ENCODE measurements at places on chromosomes 13 and 19.

DNA sequence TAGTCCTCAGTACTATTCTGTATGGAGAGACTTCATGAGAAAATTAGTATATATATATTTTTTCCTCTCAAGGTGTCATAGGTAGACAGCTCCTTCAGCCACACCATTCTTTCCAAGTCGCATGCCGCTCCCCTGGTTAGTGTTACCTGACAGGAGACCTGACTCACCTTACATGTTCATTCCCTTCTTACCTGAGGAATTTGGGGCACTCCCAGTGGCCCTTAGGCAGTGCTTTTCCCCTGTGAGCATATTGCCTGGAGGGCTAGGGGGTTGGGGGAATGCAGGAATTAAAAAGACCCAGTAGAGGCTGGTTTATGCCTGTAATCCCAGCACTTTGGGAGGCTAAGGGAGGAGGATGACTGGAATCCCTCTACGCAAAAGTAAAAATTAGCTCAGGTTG, 9.0 kb upstream of the ACTN4 start:
- DNase-seq: no peak

DNA sequence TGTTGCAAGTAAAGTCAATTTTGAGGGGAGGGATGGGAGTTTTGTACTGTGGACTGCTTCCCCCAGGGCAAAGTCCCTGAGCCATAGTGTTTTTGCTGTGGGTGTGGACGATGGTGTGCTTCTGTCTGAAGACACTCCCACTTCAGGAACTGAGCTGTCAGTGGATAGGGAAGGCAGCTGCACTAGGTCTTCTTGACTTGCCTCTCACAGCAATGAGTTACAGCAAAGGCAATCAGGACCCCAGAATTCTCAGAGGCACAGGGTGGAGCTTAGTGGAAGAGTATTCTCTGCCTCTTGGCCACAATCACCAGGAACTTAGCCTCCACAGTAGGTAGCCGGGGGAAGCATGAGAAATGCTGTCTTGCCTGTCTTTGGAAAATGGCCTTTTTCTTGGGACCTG, 1416.6 kb upstream of the MIR17HG start:
- DNase-seq: no peak

GRCh38 chr19:14361824-14362223, 19.4 kb upstream of the ADGRE5 start:
- DNase-seq: peak; percentile 38

DNA sequence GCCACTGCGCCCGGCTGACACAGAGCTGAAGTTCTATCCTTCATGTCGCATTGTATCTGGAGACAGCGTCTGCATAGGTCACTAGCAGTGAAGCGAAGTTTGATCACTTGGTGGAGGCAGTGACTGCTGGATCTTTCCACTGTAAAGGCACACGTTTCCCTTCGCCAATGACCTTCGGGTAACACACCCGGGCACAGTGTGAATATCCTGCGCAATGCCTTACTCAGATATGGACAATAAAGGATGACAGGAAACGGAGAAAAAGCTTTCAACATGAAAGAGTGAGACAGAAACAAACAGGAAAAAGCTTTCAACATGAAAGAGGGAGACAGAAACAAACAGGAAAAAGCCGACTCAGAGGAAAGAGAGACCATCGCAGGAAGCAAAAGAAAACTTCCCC, 17.1 kb downstream of the ARL11 start:
- DNase-seq: no peak

DNA sequence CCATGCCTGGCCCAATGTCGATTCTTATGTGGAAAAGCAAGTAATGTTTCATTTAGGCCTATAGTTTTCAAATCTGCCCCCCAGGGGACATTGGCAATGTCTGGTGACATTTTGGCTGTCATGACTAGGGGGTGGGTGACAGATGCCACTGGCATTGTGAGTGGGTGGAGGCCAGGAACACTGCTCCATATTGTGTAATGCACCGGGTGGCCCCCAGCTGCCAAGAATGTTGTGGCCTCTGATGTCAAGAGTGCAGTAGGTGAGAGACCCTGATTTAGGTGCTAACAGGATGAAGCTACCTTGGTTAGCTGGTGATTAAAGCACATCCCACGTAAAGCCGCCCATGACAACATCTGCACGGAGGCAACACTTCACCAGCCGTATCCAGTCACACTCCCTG, 10.8 kb downstream of the C19orf44 start:
- DNase-seq: no peak

DNA sequence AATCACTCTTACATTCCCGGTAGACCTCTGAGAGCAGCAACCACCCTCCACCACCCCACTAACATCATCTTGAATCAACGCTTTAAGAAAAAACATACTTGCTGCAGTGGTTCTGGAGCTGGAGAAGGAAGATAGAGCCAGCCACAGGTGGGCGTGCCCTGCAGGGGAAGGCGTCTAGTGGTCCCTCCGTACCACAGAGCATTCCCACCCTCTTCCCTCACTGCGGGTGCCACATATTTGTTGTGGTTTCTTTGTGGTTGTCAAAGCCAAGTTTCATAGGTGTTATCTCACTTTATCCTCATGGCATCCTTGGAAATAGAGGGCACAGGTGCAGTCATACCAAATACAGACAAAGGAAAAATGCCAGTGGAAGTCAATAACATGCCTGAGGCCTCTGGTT, 22.2 kb downstream of the COL4A2 start:
- DNase-seq: no peak

GRCh38 chr19:49832556-49832955, 14.5 kb downstream of the MED25 start:
- DNase-seq: no peak

- DNase-seq: no peak
Observed at GRCh38 chr19:18503337-18503970, 18.4 kb downstream of the ELL start.

DNA sequence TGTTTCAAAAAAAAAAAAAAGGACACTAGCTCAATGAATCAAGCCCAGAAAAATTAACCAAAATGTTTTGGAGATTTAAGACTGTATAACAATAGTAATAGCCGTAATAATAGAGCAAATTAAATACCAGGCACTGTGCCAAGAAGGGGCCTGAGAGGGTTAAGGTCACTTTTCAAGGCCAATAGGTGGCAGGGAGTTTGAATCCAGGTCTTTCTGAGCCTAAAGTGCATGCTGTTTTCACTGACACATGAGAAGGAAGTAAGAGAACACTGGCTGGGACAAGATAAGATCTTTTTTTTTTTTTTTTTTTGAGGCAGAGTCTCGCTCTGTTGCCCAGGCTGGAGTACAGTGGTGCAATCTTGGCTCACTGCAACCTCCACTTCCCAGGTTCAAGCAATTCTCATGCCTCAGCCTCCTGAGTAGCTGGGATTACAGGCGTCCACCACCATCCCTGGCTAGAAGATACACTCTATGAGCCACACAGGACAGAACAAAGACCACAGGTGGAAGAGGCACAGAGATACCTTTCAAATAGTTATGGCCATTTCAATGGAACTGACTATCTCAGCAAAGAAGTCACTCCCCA, 7.7 kb downstream of the FFAR2 start:
- DNase-seq: no peak

GRCh38 chr19:28744943-28745342, 468.0 kb downstream of the UQCRFS1 start:
- no peak for DNase-seq

DNA sequence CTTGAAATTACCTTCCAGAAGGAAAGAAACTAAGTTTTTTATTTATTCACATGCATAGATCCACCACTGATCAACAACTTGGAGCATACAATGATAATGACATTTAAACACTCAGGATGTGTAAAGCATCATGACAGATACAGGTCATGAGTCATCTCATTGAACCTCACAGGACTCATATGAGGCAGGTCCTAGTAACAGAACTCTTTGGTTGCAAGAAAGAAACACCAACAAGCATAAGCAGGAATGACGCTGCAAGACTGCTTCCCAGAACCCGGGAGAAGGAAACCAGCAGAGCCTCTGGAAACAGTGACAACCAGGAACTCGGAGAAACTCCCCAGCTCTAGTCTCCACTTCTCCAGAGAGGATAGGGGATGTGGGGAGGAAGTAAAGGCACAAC, 60.8 kb upstream of the IPO5 start:
- no peak for DNase-seq

DNA sequence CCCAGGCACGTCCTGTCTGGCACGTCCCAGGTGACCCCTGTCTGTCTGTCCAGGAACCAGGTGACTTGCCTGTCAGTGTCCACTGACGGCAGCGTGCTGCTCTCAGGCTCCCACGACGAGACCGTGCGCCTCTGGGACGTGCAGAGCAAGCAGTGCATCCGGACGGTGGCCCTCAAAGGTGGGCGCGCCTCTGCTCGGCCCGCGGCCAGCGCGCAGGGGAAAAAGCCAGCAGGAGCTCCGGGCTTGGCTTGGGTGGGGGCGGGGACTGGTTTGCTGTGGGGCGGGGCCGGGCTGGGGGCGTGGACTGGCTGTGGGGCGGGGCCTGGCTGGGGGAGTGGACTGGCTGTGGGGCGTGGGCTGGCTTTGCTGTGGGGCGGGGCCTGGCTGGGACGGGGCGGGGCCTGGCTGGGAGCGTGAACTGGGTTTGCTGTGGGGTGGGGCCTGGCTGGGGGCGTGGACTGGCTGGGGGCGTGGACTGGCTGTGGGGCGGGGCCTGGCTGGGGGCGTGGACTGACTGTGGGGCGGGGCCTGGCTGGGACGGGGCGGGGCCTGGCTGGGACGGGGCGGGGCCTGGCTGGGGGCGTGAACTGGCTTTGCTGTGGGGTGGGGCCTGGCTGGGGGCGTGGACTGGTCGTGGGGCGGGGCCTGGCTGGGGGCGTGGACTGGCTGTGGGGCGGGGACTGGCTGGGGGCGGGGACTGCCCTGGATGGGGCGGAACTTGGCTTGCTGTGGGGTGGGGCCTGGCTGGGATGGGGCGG, 7.2 kb downstream of the WDR18 start:
- DNase-seq: peak; percentile 48

GRCh38 chr13:45332036-45332830, 8.8 kb downstream of the TPT1 start:
- no peak for DNase-seq

DNA sequence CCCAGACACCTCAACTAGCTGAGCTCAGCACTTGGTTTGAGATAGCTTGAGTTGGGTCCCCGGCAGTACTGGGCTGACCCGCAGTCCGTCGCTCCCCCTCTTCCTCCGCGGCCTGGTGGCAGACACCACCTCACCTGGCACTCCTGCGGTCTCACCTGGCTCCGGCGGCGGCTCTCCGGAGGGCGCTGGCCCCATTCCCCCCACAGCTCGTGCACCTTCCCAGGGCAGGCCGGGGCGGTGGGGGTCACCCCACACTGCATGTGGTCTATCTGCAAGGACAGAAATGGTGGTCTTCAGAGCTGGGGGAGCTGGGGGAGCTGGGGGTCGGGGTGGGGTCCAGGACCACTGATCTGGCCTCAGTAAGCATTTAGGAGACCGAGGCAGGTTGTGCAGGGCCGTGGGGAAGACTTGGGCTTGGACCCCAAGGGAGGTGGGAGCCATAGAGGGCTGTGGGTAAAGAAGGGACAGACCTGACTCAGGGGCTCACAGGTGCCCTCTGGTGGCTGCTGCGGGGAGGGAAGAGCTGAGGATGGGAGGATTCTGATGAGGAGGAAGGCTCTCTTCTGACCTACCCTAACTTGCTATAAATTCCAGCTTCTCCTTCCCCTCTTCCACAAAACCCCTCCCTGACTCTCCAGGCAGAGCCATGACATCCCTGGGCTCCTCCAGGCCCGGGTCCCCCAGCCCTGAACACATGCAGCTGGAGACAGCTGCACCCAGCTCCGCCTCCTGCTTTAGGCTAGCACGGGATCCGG, 6.7 kb upstream of the PLIN4 start:
- DNase-seq: peak; percentile 62

DNA sequence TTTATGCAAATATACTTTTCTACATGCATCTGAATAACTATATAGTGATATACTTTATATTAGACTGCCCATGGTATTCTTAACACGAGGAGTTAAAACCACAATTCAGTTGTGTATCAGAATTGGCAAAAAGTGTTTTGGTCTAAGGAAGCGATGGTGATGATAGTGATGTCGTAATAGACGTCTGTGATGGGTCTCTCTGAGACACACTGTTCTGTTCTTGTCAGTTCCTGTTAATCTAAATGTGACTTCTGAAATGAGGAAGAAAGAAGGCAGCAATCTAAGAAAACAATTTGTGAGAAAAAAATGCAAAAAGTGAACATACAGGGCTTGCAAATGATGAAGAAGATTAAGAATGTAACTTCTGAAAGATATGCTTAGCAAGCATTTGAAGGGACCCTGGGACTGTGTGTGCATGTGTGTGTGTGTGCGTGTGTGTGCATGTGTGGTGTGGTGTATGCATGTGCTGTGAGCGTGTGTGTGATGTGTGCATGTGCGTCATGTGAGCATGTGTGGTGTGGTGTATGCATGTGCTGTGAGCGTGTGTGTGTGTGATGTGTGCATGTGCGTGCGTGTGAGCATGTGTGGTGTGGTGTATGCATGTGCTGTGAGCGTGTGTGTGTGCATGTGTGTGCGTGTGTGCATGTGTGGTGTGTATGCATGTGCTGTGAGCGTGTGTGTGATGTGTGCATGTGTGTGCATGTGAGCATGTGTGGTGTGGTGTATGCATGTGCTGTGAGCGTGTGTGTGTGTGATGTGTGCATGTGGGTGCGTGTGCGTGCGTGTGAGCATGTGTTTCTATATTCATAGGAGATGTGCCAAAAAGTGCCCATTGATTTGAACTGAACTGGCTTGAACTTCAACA, 131.8 kb downstream of the IRS2 start:
- no peak for DNase-seq

GRCh38 chr19:35216833-35217648, 11.5 kb downstream of the FAM187B start:
- DNase-seq: peak; percentile 26

- peak; percentile 69 for DNase-seq
Observed at GRCh38 chr19:17346109-17346671, 8.8 kb downstream of the GTPBP3 start.

GRCh38 chr19:47152205-47152604, 21.6 kb downstream of the SAE1 start:
- DNase-seq: no peak

GRCh38 chr19:543910-544608, at the start of gene GZMM:
Gene GZMM (plus strand): TSS chr19:544053. CDS start chr19:544072, 19 bp downstream.
- DNase-seq: peak; percentile 64

DNA sequence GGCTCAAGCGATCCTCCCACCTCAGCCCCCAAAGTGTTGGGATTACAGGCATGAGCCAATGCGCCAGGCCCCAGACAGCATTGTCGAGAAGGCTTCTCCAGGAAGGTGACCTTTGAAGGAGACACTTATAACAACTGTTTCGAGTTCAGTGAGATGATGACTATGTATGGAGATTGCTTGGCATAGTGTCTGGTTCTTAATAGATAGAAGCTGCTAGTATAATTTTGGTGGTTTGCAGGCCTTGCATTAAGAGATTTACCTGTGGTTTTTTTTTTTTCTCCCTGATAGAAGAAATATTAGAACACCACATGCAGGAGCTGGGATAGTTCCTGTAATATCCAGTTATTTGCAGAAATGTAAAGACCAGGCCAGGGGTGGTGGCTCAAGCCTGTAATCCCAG, 3.7 kb downstream of the MARCHF2 start:
- no peak for DNase-seq

- DNase-seq: no peak
Observed at GRCh38 chr13:44300895-44301638, 72.6 kb upstream of the SERP2 start.

- no peak for DNase-seq
Observed at GRCh38 chr13:35787937-35788336, 311.4 kb upstream of the MAB21L1 start.

All from activated CD4-positive, alpha-beta T cell treated with anti-CD3 and anti-CD28 coated beads, Interleukin-2, amount 50 U/mL, for 4 hours (primary cell).